ENCODE measurements at places on chromosomes 16 and 17. TPM values are rescaled to one million over a fixed set of nuclear protein-coding genes. Genes with fewer than 3 reads are reported as not detected.

The ZC3H18 gene
- 21.8 TPM for total RNA-seq

The MRM3 gene
- total RNA-seq = 10.5 TPM

The ARL6IP1 gene
- 128 TPM for total RNA-seq

The ST6GALNAC2 gene
- not detected for total RNA-seq

The CDK5R1 gene
- 1.1 TPM for total RNA-seq

The CRISPLD2 gene
- total RNA-seq = 390 TPM

The CLEC3A gene
- total RNA-seq = not detected

The GNAO1 gene
- 4.5 TPM for total RNA-seq

The TP53TG3F gene
- total RNA-seq = not detected

The FBXW10 gene
- total RNA-seq = not detected

DNA sequence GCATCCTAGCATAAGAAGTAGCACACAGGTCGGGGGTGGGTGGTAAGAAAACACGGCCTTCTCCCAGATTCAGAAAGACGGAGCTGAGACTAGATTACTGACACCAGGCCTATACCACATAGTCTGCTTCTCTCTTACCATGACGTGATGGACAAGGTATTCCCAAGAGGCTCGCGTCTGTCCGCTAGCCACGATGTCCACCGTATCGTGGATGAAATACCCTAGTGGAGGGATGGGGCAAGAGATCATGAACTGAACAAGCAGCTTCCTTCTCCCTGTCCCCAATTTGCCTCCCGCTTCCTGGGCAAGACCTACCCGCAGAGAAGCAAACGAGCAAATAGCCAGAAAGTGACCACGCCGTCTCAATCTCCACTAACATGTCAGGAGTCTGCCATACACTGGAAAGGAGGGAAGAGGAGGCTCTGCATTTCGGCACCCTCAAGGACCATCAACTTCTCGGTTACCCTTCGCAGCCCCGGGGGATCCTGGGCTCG, 820 bp downstream of the TLCD1 start:
- DNase-seq = no peak

DNA sequence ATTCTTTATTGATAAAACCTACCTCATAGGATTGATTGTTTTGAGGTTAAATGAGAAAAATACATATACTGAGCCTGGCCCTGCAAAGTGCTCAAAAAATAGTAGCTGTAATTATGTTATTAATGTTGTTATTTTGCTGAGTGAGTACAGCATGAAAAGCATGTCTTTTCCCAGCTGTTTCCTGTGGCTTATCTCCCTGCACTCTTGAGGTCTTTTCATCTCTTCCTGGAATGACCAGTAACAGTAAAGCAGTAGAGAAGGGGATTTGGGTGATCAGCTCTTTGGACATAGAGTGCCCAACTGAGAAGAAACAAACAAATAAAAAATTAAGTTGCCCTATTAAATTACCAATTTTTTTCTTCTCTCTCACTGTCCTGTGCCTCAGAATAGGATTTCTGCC, 53.7 kb downstream of the NFAT5 start:
- DNase-seq = no peak

DNA sequence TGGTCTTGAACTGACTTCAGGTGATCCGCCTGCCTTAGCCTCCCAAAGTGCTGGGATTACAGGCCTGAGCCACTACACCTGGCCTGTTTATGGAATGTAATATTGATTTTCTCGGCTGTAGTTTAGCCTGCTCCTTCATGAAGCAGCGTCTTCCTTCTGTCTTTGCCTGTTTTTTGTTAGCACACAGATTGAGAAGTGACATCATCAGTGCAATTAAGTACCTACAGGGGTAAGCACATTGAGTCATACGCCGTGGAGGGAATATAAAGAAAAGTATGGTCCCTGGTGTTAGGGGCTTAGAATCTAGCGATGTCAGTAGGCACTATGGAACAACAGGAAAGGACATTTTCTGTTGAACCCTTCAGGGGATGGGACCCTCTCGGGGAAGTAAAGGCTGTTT, 48.7 kb upstream of the SEC14L1 start:
- no peak for DNase-seq

DNA sequence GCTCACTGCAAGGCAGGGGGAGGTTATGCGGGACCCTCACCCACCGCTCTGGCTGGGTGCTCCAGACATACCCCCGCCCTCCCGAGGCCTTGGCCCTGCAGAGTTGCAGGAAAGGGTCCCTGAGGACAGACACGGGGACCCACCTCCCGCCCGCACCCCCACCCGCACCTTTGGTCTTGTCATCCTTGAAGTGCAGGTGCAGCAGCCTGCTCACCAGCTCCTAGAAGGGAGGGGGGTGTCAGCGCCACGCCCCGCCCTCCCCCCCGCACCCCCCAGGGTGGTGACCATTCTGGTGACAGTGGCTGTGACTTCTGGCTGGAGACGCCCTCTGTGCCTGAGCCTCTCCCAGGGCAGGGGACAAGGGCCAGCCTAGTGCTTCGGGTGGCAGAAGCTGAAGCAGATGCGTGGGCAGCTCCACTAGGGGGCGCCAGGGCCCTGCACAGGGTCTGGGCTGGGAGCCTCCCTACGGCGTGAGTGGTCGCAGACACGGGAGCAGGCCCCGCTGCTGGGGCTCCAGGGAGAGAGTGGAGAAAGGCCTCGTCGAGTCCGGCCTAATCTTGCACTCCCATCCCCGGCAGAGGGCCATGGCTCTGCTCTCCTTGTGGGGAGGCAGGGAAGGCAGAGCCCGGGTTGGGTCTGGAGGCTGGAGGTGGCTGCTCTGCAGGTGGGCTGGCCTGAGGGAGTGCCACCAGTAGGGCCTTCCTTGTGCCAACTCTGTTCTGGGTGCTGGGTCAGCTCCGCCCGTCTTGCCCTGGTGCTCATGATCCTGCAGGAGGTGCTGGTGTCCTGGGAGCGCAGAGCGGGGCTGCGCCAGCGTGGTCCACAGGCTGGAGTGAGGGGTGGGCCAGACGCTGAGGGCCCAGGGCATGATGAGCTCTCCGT, 2.7 kb downstream of the CENPX start:
- no peak for DNase-seq

DNA sequence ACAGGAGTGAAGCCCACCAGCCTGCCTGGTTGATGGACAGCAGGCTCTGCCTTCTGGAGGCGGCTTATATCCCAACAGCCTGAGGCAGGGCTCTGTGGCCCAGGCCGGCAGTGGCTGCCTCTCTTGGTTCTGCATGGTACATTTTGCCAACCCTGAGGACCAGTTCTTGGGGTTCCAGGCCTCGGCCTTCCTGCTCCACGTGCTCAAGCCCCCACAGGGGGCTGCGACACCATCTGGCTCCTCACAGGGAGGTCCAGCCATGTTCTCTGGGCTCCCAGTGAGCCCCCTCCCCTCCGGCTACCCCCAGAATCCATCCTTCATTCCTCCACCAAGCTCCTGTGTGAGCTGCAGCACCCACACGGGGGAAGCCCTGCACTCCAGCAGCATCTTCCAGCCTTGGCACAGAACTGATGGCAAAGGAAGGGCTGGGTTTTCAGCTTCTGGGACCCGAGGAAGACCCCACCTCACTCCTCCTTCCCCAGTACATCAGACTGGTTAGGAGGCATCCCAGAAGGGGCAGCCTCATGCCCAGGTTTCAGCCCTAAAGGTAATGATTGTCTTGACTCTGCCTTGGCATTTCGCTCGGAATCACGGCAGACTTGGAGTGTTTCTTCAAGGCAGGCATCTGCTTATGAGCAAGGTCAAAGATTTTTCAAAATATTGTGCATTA, 231.2 kb downstream of the CPPED1 start:
- DNase-seq = no peak

DNA sequence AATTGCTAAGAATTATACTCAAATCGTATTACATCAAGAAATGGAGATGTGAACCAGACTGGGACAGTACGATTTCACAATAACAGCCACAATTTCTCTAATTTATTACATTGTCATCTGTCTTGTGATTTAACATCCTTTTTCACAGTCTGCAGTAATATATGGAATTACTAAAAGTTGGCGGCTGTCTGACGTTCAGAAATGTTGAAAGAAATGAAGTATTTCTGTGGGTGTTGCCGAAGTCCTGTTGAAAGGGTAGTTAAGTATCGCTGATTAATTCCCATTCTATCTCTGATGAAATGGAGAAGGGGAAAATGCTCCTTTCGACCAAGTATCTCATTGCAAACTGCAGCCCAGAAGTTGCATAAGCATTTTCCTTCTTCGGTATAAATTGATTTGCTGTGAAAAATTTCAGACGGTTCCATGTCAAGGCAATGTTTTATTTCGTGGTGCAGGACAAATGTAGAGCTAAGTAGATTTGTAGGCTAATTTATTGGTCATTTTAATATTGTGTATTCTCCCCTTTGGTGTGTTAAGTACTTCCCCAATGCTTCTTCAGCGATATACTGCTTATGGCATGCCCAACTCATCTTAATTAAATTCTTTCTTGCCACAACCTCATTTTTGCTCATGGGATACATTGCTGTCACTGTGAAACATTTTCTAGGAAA, 775.2 kb upstream of the RBFOX1 start:
- DNase-seq = no peak

- DNase-seq = no peak
Measured at GRCh38 chr16:13926891-13927290, 6.9 kb downstream of the ERCC4 start.

- DNase-seq = no peak
Measured at GRCh38 chr16:84141143-84141670, 3.8 kb downstream of the HSDL1 start.

- DNase-seq = no peak
Measured at GRCh38 chr16:88770461-88771293, 14.3 kb downstream of the PIEZO1 start.

GRCh38 chr17:60944751-60945150, 267.1 kb downstream of the BCAS3 start:
- DNase-seq = no peak

DNA sequence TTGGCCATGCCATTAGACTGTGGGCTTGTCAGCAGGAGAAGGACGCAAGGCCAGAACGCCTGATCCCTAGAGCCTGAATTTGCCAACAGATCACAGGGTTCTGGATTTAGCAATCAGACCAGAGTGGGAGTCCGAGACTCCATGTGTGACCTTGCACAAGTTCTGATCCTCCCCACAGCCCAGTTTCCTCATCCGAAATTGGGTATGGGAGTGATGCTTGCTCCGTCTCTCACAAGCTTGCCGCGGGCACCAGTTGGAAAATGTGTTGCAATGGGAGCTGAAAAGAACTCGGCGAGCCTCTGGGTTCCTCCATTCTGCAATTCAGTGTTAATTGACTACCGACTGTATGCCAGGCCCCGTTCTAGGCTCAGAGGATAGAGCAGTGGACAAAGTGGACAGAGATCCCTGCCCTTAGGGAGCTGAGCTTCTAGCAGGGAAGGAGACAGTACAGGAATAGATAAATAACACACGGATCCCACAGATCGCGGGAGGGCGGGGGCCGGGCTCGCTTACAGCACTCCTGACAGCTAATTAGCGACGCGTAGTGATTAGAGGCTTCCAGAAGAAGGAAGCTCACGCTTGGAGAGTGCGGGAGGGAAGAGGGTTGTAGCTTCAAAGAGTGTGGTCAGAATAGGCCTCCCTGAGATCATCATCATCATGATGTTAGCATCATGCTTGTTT, 150.4 kb upstream of the CIBAR2 start:
- DNase-seq = no peak

DNA sequence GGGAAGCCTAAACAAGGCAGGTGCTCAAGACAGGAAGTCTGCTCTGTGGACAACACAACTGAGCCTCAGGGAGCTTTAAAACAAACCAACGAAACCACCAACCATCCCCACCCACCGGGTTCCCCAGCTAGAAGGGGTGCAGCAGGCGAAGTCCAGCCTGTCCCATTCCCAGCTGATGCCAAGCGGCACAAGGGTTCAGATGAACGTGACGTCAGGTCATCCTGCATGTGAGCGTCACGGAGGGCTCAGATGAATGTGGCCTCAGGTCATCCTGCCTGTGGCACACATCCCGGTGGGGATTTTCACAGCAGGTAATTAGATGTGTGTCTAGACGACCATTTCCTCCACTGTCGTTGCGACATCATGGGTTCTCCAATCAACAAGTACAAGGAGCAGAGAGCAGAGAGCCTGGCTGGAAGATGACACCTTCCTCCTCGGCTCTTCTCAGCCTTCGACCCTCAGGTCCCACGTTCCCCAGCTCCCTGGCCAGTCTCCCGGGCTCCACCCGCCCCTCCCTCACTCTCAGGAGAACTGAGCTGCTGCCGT, 246.5 kb downstream of the FOXL1 start:
- no peak for DNase-seq

- DNase-seq = no peak
Measured at GRCh38 chr16:31880322-31880979, 6.8 kb downstream of the ZNF267 start.

GRCh38 chr16:11716336-11716735, 26.3 kb downstream of the TXNDC11 start:
- DNase-seq = no peak

GRCh38 chr16:48385253-48386150, at the start of gene SIAH1:
Gene SIAH1, minus strand, starts transcription at chr16:48385413. Its CDS starts 22,985 bp downstream, at chr16:48362428.
- DNase-seq = no peak

GRCh38 chr17:36862116-36862920, 75.0 kb upstream of the LHX1 start:
- no peak for DNase-seq

GRCh38 chr17:37361543-37361942, 14.2 kb upstream of the C17orf78 start:
- DNase-seq = no peak

- DNase-seq = no peak
Measured at GRCh38 chr16:53583401-53583800, 80.4 kb upstream of the AKTIP start.

Measured in thoracic aorta (tissue), 2 donors.